ENCODE measurements at places on chromosomes 11 and 22.

DNA sequence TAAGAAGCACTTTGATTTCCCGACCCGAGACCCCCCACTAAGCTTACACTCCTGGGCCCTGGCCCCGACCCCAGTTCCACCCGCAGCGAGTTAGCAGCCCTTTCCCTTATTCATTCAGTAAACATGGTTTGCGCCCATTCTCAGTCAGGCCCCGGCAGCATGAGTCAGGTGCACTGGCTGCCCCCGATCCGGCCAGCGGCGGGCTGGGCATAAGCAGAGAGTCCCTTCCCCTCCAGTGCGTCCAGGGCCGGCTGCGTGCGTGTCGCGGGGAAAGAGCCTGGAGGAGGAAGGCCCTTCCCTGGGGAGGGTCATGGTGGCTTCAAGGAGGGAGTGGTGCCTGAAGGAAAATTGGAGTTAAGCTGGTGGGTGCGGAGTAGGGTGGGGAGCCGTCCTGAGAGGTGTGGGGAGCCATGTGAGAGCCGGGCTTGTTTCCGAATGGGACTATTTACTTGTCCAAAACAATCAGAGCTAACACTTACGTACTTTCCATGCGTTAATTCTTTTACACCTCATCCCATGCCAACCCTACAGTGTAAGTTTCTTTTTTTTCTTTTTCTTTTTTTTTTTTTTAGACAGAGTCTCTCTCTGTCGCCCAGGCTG is 657 bp downstream of the IGHMBP2 start:
- DNase-seq = peak; percentile 12

DNA sequence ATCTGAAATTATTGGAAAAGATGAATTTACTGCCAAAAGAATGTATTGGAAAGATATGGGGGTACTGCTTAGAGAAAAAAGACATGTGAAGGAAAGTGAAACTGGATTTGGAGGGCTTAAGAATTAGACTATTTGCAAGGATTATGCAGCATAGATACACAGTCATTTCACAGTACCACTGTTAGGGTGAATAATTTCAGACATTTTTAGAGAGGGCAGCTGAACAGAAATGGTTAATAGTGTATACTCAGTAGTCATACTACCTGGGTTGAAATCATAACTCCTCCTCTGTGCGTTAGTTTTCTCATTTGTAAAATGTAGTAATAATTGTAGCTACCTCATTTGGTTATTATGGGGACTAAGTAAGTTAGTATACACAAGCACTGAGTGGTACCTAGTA is 33.0 kb downstream of the GAS2 start:
- DNase-seq = no peak

DNA sequence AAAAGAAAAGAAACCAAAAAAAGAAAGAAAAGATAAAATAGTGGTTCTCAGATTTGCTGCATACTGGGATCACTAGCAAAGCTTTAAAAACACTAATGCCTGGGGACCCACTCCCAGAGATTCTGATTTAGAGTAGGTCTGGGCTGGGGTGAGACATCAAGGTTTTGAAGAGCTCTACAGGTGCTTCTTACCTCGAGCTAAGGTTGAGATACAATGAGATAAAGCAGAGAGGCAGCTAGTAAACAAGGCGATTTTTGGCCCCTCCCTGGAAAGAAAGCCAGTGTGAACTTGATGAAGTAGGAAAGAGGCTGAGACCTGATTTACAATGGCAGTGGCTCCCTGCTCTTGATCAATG is 327.6 kb upstream of the CCDC90B start:
- no peak for DNase-seq

GRCh38 chr11:110801328-110801727 is 89.1 kb upstream of the ARHGAP20 start:
- no peak for DNase-seq

GRCh38 chr11:32290783-32291182 is 144.6 kb downstream of the WT1 start:
- no peak for DNase-seq

DNA sequence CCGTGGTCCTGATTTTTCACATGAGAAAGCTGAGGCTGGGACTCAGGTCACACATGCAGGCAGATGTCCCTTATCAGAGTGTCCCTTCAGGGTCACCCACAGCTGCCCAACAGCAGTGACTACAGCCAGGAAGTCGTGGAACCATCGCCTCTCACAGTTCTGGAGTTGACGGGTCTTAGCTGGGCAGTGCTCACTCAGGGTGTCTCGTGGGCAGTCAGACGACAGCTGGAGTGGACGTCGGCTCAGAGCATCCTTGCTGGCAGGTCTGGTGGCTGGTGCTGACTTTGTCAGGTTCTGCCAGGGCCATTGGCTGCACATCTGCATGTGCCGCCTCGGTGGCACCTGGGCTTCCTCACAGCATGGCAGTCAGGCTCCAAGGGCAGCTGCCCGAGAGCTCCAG is 35.6 kb upstream of the TH start:
- no peak for DNase-seq

DNA sequence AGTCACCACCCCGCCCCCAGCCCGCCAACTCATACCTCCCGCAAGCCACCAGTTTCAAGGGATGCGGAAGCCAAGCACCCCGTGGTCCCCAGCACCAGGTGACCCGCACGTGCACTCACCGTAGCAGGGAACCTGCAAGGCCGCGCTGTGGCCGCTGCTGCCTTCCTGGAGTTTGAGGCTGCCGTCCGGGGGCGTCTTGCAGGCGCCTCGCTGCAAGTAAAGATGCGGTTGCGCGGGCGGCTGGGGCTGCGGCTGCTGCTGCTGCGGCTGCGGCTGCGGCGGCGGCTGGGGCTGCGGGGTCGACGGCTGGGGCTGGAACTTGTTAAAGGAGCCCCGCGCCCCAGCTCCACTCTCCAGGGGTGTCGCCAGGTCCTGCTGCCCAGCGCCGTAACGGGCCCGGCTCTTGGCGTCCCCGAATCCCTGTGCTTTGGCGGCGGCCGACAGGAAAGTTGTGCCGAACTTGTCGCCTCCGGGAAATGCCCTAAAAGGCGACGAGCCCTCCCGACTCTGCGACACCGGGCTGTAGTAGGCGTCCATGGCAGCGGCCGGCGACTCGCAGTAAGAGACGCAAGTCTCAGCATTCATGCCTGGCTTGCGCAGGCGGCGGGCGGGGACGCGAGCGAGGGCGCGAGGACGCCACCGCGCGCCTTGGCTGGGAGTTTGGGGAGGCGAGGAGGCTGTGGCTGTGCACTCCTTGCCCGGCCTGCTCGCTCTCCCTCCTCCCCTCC is at the start of gene ALX4:
TSS of gene ALX4 (minus strand) at position 662 of the 728 bp plus-strand sequence. CDS start at position 585, 77 bp downstream.
- DNase-seq = no peak

GRCh38 chr11:30488304-30488998 is 97.7 kb downstream of the MPPED2 start:
- no peak for DNase-seq

GRCh38 chr11:47418454-47419259 is 7.6 kb downstream of the PSMC3 start:
- DNase-seq = no peak

DNA sequence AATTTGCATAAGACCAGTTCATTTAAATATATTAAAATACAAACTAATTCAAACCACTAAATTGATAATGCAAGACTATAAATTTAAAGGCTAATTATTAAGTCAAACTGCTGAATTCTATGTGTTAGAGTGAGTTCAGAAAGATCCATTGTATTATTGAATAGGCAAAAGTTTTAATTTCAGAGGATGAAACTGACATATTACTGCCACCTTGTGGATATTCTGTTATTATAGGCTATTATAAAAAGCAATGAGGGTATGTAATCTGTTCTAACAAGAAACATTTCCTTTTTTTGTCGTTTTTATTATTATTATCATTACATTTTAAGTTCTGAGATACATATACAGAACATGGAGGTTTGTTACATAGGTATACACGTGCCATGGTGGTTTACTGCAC is 20.9 kb upstream of the NAALAD2 start:
- DNase-seq = no peak

DNA sequence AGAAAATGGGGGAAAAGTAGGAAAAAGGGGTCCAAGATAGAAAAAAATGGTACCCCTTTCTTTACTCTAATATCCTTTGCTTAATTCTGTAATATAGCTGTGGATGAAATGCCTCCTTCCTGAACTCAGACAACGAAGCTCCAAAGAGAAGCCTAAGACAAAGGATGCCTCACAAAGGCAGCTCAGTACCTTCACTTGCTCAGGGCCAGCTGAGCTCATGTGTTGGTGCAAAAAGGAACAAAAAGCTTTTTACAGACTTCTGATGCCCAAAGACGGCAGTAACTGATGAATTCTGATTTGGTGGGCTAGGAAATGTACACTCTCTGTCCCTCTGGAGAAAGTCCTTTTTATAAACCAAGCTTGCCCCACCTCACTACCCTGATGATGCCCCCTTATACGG is 77.5 kb downstream of the DENND5A start:
- DNase-seq = no peak

DNA sequence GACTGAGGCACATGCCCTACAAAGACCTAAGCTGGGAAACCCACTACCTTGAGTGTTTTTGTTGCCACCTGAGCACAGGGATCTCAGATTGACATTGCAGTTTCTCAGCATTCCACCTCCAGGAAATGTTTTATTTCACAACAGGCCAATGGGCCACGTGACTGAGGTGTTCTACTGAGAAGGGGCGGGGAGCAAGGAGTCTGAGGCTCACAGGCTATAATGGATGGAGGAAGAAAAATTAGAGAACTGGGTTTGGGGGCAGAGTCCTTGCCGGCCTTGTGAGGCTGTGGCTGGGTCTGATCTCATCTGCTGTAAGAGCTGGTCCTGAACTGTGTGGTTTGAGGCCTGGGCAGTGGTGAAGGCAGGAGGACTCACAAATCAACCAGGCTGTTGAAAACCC is 40.7 kb downstream of the ZNF202 start:
- DNase-seq = no peak

DNA sequence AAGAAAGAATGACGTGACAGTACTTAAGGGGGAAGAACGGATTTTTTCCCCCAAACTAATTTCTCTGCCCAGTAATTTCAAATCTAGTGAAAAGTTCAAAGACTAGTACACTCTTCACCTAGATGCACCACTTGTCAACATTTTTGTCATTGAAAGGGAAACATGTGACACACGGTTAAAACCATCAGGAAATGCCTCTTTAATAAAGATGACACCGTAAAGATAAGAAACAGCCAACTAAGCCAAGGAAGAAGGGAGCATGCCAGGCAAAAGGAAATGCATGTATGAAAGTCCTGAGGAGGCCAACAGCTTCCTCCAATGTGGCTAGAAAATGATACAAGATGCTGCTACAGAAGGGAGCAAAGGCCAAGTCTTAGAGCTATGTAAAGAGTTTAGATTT is 49.4 kb downstream of the RSF1 start:
- DNase-seq = no peak

- no peak for DNase-seq
These were observed 110.9 kb downstream of the NTM start for GRCh38 chr11:131481303-131481702.

DNA sequence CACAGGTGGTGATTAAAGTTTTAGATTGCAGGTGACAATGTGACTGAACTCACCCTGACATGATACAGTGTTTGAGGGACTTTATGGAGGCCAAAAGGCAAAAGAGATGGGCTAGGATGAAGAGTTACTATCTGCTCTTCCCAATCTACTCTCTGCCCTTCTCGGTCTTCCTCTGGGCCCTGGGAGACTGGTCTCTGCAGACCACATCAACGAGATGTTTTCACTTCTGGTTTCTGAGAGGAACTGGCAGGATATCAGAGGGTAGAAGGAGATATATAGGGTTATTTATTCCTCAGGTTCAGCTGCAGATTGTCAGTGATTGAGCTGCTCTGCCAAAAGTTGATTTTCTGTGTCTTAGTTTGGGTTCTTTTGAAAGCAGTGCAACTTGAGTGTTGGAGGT is 32.4 kb upstream of the CD44 start:
- DNase-seq = no peak

DNA sequence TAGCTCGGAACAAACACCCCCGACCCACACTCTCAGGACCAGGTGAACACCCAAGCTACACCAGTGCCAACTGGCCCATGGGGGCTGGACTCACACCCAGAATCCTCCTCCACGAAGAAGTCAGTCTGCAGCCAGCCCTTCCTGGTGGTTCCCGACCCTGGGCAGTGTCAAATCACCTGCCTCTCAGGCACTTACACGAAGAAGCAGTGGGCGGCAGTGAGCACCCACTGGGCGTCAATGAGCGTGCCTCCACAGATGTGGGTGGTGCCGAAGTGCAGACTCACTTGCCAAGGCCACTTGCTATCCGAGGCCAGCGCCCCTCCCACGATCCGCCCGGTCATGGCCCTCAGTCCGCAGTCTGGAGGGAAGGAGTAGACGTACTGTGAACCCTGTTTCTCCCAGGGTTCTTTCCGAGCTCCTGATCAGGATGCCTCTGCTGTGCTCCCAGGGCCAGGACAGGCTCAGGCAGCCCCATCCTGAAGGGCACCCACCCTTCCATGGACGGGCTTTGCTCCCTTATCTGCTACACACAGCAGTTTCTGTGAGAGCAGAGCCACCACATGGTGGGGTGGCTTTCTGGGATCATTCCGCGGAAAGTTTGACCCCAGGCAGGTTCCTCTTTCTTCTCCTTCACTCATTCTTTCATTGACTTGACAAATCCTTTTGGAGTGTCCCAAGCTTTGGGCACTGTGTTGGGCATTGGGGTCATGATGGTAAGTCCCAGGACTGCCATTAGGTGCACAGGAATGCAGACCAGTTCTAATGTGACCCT is 19.4 kb downstream of the TMPRSS13 start:
- no peak for DNase-seq

DNA sequence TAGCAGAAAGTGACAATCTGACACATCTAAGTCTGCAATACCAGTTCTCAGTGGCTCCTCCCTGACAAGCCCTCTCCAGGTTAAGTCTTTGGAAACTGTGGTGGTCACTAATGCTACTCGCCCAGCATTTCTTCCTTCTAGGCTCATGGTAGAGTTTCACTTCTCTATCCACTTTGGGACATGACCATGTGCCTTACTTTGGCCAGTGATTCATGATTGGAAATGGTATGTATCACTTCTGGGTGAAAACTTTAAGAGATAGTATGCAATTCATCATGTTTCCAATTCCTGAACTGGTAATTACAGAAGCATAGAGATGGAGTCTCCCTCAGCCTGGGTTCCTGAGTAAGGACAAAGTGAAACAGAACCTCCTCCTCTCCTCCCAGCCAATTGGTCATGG is 151.5 kb upstream of the LMO1 start:
- no peak for DNase-seq

DNA sequence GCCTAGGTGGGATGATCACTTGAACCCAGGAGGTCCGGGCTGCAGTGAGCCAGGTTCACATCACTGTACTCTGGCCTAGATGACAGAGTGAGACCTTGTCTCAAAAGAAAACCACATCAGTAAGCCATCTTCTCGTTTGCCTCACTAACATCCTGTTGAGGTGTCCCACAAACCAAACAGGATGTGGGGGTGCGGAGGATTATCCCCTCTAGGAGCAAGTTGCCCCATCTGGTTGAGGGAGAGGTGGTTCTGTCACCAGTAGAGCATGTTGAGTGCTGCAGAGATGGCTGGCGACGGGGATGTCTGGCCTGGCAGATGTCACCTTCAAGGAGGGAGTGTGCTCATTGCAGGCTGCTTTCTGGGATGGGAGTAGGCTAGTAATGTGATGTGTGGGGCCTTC is 72.4 kb downstream of the ZNRF3 start:
- peak; percentile 55 for DNase-seq

GRCh38 chr11:120715239-120715638 is 203.7 kb downstream of the GRIK4 start:
- no peak for DNase-seq

Data from stimulated activated CD4-positive, alpha-beta T cell treated with anti-CD3 and anti-CD28 coated beads, Interleukin-4, amount 100 ng/mL, for 48 hours (primary cell).